ENCODE measurements at places on chromosomes 2 and 18.

DNA sequence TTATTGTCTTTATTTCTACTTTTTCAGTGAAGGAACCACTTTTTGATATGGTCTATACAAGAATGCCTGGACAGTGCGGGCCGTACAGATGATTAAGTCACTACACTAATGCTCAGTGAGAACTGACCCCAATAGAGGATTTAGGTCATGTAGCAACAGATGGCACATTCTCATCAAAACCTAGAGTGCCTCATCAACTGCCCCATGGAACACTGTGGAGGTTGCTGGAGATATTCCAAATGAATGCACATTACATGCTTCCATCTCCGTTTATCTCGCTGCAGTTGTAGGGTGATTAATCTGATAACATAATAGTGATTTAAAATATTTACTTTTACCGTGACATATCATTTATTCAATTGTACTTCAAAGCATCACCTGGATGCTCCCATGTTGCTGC is 41.8 kb upstream of the COPS8 start:
- no peak for DNase-seq

GRCh38 chr18:53796040-53796729 is 428.3 kb downstream of the MBD2 start:
- DNase-seq, result no peak

GRCh38 chr2:169734169-169734847 is 676 bp downstream of the KLHL23 start:
- peak; percentile 16 for DNase-seq

- DNase-seq, result no peak
These were observed 26.4 kb upstream of the ATP5MC3 start for GRCh38 chr2:175207741-175208438.

- no peak for DNase-seq
These were observed 14.5 kb upstream of the ERMN start for GRCh38 chr2:157339965-157340655.

GRCh38 chr18:2961821-2962220 is 51.1 kb downstream of the LPIN2 start:
- DNase-seq, result no peak

Data from activated naive CD4-positive, alpha-beta T cell treated with anti-CD3 and anti-CD28 coated beads, Interleukin-2, amount 50 U/mL, for 16 hours (primary cell).